ENCODE measurements at places on chromosomes 3 and 15.

DNA sequence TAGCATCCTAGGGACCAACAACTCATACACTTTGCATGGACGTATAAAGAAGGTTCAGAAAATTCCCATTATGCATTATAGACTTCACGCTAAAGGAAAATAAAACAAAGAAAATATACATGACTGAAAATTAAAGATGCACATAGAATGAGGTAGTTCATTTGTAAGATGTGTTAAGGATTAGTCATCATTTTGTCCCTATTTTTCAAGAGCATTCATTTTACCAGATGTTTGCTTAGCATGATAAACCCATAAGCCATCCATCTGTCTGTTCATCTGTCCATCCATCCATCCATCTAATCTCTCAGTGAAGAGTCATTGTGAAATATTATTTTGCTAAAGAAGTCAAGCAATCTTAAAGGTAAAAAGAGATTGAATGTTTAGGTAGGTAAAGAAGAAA, 80.3 kb downstream of the TFG start:
- no peak for DNase-seq

DNA sequence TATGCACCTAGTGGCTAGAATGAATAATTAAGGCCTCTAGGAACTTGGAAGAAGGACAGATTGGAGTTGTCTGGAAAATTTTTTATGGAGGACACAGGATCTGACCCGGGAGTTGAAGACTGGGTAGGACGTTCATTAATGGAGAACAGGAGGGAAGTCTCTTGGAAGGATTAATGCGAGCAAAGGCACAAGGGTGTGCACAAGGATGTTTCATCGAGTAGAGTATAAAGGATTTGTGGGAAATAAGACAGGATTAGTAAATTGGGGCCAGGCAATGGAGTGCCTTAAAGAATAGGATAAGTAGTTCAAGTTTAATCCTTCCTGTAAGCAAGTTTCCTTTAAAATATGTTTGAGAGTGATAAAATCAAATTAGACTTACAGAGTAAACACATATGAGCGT, 14.6 kb downstream of the LMOD3 start:
- no peak for DNase-seq

DNA sequence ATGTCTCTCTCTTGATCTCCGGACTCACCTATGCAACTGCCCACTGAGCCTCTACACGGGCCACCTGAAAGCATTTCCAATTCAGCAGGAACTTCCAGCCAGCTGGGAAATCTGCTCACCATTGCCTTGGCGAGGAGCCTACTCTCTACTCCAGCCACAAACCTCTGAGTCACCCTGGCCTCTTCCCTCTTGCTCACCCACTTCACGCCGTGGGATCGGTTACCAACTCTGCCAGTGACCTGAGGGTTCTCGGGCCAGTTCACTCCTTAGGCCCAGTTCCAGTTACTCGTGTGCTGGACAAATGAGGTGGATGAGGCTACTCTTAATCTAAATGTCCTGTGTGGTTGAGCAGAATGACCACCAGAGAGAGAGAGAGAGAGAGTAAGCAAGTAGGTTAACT, 70.1 kb downstream of the CEMIP start:
- DNase-seq, result no peak

GRCh38 chr3:157499342-157499963, 3.8 kb downstream of the VEPH1 start:
- no peak for DNase-seq

DNA sequence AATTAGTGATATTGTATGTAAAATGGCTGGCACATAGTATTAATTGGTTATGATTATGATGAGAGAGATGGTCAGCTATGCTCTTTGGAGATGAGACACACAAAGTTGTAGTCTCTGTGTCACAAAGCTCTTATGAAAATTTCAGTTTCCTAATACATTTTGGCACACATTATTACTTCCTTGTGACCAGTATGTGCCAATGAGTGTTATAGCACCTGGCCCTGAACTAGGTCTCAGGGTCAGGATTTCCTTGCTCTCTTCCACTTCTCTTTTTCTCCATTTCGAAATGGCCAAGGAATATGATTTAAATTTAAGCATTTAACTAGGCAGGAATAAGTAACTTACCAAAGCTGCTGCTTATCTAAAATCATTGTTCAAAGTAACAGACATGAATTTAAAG, 28.0 kb downstream of the TIPARP start:
- DNase-seq, result no peak

DNA sequence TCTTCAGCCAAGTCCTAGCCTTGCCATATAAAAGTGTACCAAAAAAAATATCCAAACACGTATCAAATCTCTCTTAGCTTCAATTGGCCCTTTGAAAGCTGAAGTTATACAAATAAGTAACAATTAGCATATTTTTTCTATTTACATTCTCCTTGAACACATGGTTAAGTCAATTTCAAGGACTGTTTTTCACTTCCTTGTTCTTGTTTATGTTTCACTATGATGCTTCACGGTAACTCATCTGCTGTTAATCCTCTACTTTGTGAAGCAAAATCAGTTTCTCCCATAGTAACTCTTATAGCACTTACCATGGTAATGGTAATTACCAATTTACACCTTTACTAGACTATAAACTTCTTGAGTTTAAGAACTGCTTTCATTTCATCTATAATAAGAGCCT, 10.6 kb upstream of the SPRED1 start:
- no peak for DNase-seq

DNA sequence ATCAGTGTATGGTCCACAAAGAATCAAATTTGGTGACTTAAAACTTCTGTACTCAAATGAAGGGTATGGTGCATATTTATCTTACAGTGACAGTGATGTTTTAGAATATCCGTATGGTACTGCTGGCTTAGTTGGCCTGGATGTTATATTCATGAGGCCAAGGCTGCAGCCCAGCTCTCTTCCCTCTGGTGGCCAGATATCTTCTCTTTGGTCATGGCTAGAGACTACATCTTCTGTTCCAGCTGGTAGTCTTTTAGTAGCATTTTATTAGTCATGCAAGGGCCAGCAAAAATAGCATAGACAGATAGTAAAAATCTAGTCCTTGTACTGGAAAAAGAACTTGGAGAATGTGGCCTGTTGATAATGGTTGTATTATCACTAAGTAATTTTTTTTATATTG, 124.0 kb upstream of the ROPN1 start:
- no peak for DNase-seq

- DNase-seq, result no peak
Measured at GRCh38 chr3:127108796-127109195, 84.1 kb upstream of the PRR23E start.

GRCh38 chr3:146218880-146219866, 31.7 kb downstream of the PLSCR4 start:
- DNase-seq, result no peak

GRCh38 chr3:143016321-143016972, 15.1 kb downstream of the U2SURP start:
- no peak for DNase-seq

DNA sequence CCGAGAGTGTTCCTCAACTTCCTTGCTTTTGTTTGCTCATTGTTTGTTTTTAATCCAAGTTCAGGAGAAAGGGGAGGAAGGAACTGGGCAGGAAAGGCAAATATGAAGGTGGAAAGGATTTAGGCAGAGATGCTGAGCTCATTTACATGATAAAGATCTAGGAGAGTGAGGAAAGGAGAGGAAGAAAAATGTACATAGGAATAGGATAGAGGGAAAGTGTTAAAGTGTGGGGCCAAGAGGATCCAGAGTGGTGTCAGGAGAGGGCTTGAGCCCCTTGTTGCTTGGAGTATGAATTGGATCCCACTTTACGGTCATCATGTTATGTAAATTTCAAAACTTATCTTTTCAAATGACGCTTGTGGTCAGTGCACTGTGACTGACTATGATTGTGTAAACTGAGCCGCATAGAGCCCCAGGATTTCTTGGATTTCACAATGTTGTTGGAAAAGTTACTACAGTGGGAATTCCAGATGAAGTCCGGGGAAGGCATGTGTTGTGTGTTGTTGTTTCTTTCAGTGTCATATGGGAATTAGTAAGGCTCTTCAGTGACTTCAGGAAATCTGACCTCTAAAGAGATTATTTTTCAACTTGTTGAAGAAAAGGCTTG, 15.0 kb upstream of the PLD1 start:
- no peak for DNase-seq

GRCh38 chr3:33438881-33439545, 1.2 kb downstream of the UBP1 start:
- no peak for DNase-seq

- no peak for DNase-seq
Measured at GRCh38 chr3:152271501-152272236, 2.9 kb downstream of the MBNL1 start.

GRCh38 chr15:26038693-26039092, 175.6 kb upstream of the ATP10A start:
- DNase-seq, result no peak

DNA sequence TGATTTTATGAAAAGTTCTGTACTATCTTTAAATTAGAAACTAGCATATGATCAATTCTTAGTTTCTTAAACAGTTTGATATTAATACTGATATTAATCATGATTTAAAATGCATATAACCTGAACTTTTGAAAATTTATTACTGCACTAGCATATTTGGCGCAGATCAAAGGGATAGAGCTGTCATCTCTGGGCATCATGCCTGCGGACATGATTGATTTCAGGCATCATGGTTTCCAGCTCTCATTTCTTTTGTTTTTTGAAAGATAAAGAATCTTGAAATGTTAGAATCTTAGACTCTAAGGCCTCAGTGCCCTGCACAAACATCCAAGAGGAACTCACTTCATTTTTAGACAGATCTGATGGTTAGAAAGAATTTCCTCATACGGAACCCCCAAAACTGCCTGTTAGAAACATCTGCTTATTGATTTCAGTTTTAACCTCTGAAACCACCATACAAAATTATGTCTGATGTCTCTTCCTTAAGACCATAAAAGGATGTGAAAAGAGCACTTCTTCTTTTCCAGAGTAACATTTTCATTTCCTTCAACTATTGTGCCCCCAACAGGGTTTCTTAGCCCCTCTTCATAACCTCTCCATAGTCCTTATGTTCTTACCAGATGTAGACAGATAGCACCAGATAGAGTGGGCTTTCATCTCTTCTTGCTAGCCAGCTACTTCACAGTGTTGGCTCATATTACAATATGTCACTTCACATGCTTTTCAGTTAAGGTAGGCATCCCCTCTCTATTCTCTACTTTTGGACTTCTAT, 110.8 kb downstream of the BBX start:
- DNase-seq, result no peak

GRCh38 chr15:23467110-23467600, 20.1 kb upstream of the GOLGA6L2 start:
- DNase-seq, result no peak

- no peak for DNase-seq
Measured at GRCh38 chr3:4163011-4163410, 140.2 kb upstream of the SETMAR start.
